ENCODE measurements at places on chromosomes 3 and 15. TPM values are rescaled to one million over a fixed set of nuclear protein-coding genes. Genes with fewer than 3 reads are reported as not detected.

Gene SOX14
- not detected for total RNA-seq

Gene CHDH
- 0.42 TPM for total RNA-seq

Gene VGLL3
- not detected for total RNA-seq

Gene RARB
- not detected for total RNA-seq
